AG08395 (cell line): ENCODE measurements at places on chromosomes 12 and 14.
A peak's percentile ranks its signal among the peaks of the same experiment; 100 is the strongest.

GRCh38 chr12:120760349-120761254 lies 35.0 kb downstream of the ACADS start:
- DNase-seq: no peak

- DNase-seq: no peak
Observed at GRCh38 chr14:30935445-30935844, 61.1 kb downstream of the COCH start.

GRCh38 chr14:75457648-75458165 lies 29.9 kb downstream of the JDP2 start:
- DNase-seq: no peak

DNA sequence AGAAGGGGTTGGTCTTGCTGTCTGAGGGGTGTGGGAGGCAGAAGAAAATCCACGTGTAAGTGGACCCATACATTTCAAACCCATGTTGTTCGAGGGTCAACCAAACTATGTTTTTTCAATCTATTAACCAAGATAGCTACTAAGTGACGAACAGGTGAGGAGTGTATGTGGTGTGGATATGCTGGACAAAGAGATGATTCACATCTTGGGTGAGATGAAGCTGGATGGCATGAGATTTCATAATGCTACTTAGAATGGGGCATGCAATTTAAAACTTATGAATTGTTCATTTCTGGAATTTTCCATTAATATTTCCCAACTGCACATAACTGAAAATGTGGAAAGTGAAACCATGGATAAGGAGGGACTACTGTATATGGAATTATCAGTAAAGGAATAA lies 17.9 kb upstream of the KTN1 start:
- DNase-seq: no peak

DNA sequence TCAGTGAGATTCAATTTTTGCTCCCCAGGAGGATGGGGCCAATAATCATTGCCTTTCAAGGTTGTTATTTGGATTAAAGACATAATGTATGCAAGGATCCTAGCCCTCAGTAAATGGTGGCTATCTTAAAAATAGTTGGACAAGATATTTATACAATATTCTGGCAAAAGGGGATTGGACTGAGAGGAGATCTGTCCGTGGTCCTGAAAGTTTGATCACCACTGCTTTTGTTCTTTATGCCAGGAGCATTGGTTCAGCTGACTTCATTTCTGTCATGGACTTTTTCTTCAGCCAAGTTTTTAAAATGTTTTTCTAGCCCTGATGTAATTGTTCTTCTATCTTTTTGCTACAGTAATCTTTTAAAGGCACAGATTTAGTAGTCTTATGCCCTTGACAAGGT lies 70.2 kb upstream of the TCL1A start:
- DNase-seq: peak; percentile 29

- DNase-seq: no peak
Observed at GRCh38 chr14:91361233-91361811, 56.3 kb downstream of the CCDC88C start.

DNA sequence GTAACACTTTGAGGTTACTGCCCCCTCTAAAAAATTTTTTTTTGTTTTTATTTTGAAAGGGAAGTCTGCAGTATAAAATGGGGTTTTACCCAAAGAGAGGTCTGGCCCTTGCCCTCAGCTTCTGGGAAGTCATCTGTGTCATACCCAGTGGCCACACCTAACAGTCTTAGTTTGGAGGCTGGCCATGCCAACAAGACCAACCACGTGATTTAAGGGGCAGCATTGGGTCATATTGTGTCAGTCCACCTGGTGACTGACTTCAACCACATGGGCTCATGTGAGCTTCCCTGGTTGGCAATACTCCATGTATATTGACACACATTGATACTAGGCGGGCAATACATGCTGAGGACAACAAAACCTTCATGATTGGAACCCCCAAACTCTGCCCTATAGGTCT lies 173.9 kb downstream of the GXYLT1 start:
- no peak for DNase-seq

DNA sequence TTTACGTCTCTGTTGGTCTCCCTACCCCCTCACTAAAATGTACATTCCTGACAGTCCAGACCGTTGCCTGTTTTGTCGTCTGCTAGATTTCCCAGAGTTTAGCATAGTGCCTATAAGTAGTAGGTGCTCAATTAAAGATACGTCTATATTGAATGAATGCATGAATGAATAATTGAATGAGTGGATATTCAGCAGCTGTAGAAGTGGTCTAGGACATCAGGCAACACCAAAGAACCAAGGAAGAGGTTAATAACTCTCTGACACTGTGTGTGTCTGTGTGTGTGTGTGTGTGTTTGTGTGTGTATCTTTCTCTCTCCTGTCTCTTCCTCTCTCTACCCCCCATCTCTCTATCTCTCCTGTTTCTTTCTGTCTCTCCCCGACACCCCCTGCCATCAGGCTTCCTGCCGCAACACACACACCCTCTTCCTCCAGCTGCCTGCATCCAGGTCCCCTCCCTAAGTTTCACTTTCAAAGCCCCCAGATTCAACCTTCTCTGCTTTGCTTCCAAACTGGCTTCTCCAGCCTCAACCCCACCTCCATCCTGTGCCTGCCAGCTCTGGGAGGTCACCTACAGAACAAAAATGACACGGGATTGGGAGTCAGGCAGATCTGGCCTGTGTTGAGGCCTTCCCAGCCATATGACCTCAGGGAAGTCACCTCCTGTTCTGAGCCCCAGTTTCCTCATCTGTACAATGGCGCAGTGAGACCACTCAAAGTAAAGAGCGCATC lies 119.9 kb upstream of the NCOR2 start:
- no peak for DNase-seq

DNA sequence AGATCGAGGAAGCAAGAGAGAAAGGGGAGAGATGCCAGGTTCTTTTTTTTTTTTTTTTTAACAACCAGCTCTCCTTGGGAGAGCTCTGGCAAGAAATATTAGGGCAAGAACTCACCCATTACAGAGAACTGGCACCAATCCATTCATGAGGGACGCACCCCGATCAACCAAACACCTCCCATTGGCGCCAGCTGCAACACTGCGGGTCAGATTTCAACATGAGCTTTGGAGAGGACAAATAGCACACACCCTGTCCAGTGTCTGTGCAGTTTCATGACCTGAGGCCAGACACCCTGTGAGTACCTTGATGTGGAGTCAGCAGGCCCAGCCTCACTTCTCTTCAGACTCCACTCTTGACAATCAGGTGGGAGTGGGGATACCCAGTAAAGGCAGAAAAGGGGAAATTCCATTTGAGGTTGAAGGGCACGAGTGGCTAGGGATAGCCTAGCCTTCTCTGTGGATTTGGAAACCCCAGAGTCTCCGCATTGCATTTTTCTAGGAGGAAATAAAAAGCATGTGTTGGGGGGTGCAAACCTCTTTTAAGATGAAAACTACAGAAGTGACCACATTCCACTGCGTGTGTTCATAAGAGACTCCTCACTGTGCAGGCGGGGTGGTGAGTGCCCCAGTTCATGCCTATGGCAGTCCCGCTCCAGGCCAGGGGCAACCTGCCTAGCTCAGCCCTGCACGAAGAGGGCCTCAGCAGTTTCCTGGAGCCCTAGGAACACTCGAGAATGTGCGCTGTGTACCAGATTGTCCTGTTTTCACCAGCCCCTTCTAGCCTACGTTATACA lies 42.4 kb upstream of the GPATCH2L start:
- DNase-seq: peak; percentile 45

- peak; percentile 48 for DNase-seq
Observed at GRCh38 chr12:95788637-95789036, 1.9 kb downstream of the NTN4 start.

DNA sequence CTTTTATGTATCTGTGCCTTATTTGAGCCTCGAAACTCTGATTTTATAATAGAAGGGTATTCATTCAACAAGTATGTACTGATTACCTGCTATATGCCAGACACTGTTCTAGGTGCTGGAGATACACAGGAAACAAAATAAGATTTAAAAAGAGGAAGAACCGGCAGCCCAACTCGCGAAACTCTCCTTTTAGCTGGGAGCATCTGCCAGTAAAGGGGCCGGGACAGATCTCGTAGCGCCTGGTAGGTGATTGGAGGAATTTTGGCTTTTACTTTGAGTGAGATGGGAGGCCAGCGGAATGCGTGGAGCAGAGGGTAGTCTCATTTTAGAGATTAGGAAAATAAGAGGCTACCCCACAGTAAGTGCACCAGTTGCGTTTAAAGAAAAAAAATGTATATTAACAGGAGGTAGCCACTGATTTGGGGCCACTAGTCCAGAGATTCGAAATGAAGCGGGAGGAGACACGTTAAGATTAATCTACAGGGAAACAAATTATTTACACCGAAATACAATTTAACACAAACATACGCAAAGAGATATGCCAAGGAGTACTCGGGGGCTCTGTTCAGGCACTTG lies 520 bp upstream of the MON2 start:
- DNase-seq: peak; percentile 62

- no peak for DNase-seq
Observed at GRCh38 chr14:50091240-50091913, 25.0 kb downstream of the VCPKMT start.

DNA sequence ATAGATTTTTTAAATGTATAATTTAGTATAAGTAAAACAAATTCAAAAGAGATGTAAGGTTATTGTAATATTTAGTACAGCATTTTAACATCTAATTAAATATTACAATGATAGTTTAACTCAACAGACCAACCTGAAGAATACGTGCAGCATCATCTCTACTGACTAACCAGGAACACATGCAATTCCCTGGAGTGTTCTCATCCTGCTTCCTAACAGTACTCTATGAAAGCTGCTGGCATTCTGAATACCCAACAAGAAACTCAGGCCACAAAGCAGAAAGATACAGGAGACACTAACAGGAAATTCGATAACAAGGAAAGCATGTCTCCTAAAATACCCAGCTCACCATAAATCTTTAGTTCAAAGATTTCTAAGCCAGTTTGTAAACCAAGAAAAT lies 58.3 kb downstream of the CEP83 start:
- no peak for DNase-seq

GRCh38 chr14:52840877-52841276 lies 49.5 kb upstream of the GNPNAT1 start:
- DNase-seq: peak; percentile 76
